A172 (cell line): ENCODE measurements at places on chromosomes 12 and 14. TPM values are rescaled to one million over a fixed set of nuclear protein-coding genes. Genes with fewer than 3 reads are reported as not detected.

GRCh38 chr14:102088012-102088792, 1.4 kb upstream of the HSP90AA1 start:
- DNase-seq: no peak

GRCh38 chr14:68241862-68242487, 422.4 kb downstream of the RAD51B start:
- DNase-seq: no peak

DNA sequence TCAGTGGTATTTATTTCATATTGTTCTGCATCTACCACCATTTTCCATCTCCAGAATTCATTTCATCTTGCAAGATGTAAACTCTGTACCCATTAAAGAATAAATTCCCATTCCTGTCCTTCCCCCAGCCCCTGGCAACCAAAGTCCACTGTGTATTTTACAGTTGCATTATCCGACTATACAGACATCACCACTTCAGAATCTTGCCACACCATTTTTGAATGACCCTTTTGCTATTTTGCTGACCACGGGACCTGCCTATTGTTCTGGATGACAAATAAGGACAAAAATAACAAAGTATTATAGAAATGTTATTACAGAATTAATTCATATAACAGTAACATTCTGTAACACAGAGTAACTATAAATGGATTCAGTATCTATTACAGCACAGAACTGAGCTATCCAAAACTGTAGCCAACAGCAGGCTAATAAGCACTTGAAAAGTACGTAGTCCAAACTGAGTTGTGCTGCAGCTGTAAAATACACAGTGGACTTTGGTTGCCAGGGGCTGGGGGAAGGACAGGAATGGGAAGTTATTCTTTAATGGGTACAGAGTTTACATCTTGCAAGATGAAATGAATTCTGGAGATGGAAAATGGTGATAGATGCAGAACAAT, 61.3 kb downstream of the CDK17 start:
- DNase-seq: no peak

DNA sequence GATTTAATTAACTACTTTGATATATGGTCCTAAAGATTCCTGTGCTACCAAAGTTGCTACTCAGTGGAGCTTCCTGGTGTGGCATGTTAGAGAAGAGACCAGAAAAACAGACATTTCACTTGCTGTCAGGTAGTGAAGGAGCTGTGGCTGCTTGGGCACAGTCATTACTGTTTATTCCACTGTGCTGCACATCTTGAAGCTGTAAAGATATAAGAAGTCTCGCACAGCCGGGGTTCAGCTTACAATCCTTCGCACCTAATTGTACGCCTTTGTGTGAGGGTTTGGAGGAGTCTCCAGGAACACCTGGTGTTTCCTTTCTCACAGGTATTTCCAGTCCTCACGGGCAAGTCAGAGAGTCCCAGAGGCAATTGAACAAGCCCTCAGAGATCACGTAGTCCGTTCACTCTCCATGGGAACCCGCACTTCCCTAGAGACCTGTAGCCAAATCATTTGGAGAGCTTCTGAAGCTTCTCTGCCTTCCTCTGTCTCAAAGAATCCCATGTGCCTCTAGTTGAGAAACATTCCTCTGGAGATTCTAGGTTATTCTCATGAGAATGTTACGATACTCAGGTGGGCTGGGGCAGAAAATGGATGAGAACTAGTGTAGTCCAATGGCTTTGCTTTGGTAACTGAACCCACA, 4.1 kb downstream of the EVL start:
- no peak for DNase-seq

GRCh38 chr14:99616832-99617800, 13.1 kb upstream of the CCDC85C start:
- no peak for DNase-seq

The IKBIP gene
- 86.7 and 120 TPM in 2 replicates for total RNA-seq

- no peak for DNase-seq
These were observed 218.7 kb upstream of the TBX3 start for GRCh38 chr12:114902665-114903064.

The CLEC4D gene
- total RNA-seq: not detected in 2 replicates

- DNase-seq: no peak
These were observed 1.6 kb upstream of the CDH24 start for GRCh38 chr14:23058654-23059504.

The ZC2HC1C gene
- 1.7 and 2.0 TPM in 2 replicates for total RNA-seq

The COX8C gene
- total RNA-seq: not detected in 2 replicates

GRCh38 chr12:28388879-28389278, 198.6 kb downstream of the CCDC91 start:
- DNase-seq: no peak

DNA sequence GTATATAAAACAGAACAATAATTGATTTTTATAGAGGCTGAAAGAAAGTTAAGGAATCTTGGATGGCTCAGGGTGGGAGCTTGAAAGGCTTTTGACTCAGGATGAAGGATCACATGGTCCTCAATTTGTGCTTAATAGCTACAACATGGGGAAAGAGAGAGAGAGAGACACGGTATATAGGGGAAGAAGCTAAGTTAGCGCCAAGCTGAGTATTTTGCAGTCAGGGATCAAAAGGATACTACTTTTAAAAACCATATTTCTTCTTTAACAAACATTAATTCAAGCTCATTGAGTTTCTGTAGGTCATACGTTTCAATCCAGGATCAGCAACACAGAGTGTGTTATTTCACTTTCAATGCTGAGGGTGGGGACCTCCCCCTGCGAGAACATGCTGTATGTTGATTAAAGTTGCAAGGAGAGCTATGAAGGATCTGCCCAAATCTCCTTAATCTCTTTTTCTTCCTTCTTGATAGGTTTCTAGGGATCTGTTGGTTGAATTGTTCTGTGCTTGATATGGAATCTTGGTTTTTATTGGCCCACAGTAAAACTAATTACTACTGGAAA, 133.1 kb upstream of the NUDT4 start:
- DNase-seq: no peak

GRCh38 chr12:25959071-25959961, 834 bp downstream of the RASSF8 start:
- peak; percentile 38 for DNase-seq

DNA sequence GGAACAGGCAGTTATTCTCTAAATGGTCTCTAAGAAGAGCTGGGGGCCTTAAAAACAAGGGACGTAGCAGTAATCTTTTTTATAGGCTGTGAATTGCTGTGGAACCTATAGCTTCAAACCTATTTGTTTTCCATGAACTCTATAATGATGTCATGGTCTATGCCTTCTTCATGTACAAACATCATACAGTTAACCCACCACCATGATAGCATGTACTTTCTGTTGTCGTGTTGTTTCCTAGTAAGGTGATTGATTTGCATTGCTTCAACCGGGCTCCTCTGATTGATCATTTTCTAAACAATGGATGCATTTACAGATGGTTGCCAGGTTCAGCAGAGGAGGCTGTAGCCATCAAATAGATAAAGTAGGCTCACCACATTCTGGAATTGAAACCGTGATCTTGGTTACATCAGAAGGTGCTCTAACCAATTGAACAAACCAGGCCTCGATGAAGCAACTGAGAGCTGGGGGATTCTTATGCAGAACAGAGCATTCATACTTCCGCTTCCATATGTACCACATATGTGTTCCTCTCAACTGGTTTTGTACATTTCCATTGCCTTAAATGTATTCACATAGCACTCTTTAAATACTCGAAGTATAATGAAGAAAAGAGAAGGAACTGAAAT, 25.6 kb upstream of the PCNX1 start:
- DNase-seq: no peak

DNA sequence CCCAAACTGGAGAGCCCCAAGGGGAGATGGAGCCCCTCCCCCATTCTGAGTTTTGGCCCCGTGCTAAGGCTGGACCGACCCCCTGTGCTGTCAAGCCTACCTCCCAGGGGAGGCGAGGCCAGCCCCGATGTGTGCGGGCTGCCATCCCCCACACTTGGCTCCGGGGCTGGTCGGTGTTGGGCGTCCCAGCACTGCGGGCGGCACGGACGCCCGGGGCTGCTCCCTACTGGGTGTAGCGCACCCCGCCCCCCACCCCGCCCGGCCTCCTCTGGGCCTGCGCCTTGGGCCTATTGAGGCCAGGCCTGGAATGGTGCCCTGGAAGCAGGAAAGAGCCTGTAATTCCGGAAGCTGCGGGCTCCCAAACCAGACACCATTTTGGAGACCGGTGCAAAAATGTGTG, 2.6 kb downstream of the DCAF4 start:
- no peak for DNase-seq

DNA sequence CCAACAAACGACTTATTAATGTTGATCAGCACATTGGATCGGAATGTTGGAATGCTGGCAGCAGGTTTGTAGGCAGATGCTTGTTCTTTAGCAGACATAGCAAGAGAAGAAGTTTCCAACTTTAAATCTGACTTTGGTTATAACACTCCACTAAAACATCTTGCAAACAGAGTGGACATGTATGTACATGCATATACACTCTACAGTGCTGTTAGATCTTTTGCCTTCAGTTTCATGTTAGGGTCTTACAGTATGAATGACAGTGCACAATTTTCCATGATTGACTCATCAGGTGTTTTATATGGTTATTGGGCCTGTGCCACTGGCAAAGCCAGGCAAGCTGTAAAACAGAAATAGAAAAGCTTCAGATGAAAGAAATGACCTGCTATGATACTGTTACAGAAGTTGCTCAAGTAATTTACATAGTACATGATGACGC, 14.3 kb upstream of the DHRS7 start:
- peak; percentile 15 for DNase-seq

The RD3L gene
- not detected in 2 replicates for total RNA-seq

The SMCO3 gene
- total RNA-seq: not detected in 2 replicates

DNA sequence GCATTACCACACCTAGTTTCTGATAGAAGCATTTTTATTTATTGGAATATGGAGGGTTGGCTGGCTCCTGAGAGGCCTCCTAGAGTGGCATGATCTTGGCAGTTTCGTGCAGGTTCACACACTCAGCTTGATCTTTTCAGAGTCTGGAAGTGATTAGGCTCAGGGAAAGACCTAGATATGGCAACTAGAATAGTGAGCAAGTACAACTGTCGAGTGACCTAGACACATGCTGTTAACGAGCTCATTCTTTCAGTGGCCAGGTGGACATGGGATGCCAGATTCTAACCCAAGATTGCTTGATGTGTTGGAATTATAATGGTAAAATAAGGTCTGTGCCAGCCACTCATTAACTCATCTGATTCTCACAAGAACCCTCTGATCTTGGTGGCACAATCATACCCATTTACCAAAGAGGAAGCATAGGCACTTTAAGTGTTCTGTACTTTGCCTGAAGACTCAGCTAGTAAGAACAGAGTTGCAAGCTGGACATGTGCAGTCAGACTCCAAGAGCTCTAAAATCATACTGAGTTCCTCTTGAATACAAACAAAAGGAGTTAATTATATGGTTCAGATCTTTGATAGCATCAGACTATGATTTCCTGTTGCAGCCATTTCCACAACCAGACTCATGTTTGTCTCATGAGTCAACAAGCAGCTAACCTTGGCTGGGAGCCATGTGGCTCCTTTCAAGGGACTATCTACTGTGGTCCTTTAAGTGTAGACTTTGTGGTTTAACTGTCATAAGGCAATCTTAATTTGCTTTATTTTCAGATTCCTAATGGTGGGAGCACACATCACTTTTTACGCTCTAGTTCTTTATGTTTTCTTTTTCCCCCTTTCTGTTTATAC, 144.2 kb downstream of the PLEKHA5 start:
- DNase-seq: peak; percentile 98

DNA sequence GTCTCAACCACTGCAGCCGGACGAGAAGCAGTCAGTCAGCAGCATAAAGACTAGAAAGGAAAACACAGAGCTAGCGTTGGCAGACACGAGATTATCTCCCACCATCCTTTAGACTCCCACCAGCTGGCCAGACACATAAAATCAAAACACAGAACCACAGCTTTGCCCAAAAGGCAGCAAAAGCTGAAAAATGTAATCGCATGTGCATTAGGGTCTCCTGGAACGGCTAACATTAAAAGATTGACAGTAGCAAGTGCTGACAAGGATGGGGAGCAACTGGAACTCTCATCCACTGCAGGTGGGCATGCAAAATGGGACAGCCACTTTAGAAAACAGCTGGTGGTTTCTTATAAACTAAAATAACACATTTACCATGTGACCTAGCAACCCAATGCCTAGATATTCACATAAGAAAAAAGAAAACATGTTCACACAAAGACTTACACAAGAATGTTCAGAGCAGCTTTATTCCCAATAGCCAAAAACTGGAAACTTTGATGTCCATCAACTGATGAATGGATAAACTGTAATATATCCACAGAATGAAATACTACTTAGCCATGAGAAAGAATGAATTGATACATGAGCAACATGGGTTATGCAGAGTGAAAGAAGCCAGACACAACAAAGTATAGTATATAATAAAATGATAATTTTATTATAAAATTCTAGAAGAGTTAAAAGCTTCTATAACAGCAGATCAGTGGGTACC, 37.7 kb downstream of the NCOR2 start:
- DNase-seq: no peak

The MYF6 gene
- not detected in 2 replicates for total RNA-seq

DNA sequence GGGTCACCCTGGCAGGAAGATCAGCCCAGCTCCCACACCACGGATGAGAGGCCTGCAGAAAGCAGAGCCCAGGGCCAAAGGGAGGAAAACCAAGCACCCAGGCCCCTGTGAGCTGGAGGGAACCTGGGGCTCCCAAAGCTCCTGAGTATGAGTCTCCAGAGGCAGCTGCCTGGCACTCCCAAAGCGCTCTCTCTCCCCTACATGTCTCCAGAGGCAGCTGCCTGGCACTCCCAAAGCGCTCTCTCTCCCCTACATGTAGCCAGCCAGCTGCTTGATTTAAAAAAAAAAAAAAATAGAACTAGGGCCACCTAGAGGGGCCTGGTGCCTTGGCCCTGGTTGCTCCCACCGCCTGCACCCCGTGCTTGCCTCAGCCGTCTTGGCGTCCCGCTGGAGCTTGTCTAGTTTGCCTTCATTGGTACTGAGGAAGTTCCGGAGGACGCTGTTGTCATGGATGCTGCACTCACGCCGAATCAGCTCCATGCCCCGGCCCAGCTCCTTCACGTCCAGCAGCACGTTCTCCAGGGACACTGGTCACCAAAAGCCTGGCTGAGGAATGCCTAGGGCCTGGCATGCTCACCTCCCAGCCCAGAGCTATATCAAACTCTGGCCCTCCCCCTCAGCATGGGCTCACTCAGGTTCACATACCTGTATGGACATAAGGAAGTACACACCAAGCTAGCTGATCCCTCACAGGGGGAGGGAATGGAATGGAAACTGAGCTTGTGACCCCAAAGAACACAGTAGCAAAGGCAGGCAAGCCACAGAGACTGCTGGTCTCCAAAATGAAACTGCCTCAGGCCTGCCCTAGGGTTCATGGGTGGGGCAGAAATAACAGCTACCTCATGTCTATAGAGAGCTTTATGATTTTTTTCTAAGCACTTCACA, 24.7 kb downstream of the PRPF40B start:
- DNase-seq: no peak

DNA sequence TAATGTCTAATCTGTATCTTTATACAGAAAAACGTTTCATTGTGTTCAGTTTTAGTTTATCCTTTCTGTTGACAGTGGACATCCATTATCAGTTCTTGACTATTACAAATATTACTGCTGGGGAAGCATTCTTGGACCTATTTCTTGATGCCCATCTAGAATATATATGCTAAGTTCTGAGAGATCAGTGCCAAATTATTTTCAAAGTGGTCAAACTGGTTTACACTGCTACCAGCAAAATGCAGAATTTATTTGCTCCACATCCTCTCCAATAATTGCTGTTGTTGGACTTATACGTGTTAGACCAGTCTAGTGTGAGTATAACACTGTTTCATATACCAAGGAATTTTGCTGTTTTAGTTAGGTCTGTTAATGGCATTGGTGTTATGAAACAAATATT, 85.5 kb upstream of the TRAF3 start:
- no peak for DNase-seq

GRCh38 chr12:120713861-120714482, 3.7 kb downstream of the UNC119B start:
- DNase-seq: peak; percentile 77

The CCDC85C gene
- total RNA-seq: 49.6 and 84.9 TPM in 2 replicates

The ASIC1 gene
- total RNA-seq: 1.6 and 3.3 TPM in 2 replicates

The C1QL4 gene
- total RNA-seq: 2.3 and 4.4 TPM in 2 replicates

The MAP3K9 gene
- 2.1 and 2.9 TPM in 2 replicates for total RNA-seq
